NCI-H2107 (cell line): ENCODE measurements at places on chromosomes 3 and 15.

GRCh38 chr3:122430371-122430770, 14.5 kb upstream of the WDR5B start:
- DNase-seq: no peak

GRCh38 chr3:194130188-194130587, 5.8 kb upstream of the HES1 start:
- DNase-seq: no peak

DNA sequence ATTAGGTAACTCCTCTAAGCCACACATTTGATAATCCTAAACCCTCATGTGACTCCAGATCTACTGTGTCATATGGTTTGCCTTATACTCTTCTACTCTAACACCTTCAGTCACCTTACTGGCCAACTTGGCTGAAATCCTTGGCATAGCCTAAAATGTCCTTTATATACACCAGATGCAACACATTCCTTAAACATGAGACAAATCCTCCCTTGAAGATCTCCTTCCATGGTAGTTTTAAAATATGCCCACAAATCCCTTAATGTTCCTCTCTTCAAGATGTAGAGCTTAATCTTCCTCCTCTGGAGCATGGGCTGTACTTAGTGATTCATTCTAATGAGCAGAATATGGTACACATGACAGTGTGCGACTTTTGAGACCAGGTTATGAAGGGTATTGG, 238.9 kb downstream of the SUCLG2 start:
- no peak for DNase-seq

- peak; percentile 84 for DNase-seq
These were observed 6.3 kb downstream of the LRRC31 start for GRCh38 chr3:169863458-169863899.

DNA sequence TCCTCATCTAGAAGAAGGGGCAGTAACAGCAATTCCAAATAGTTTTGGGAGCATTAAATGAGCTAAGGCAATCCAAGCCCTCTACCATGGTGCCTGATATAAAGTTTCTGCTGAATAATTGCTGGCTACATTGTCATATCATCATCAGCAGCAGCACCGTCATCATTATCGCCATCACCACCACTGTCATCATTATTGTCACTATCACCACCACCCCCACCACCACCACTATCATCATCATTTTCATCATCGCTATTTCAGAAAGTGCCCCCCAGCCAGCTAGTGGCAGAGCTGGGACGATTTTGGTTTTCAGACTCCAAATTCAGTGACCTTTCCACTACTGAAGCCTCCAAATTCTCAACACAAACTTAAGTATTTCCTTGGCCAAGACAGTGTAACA, 15.0 kb downstream of the XCR1 start:
- no peak for DNase-seq

- DNase-seq: no peak
These were observed 3.7 kb downstream of the SORD start for GRCh38 chr15:45026651-45027190.
